ENCODE measurements at places on chromosomes 5 and 9.

- DNase-seq, result no peak
Observed at GRCh38 chr5:176702671-176703641, 55.7 kb downstream of the TSPAN17 start.

DNA sequence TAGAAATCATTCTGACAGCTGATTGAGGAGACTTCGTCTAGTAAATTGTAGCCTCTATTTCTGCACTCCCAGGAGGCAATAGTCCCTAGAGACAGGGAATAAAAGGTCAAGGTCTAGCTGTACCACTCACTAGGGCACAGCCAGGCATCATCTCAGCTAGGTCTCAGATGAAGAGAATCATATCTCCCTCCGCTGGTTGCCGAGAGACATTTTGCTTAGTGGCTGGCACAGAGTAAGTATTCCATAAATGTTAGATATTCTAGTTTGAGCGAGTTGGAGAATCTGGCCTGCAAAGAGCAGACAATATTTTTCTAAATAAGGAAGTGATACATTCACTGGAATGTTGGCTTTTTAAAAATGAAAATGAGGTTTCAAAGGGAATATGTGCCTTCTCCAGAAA is 180.4 kb upstream of the ACTBL2 start:
- no peak for DNase-seq

- DNase-seq, result no peak
Observed at GRCh38 chr5:73747696-73748380, 121.8 kb downstream of the ARHGEF28 start.

DNA sequence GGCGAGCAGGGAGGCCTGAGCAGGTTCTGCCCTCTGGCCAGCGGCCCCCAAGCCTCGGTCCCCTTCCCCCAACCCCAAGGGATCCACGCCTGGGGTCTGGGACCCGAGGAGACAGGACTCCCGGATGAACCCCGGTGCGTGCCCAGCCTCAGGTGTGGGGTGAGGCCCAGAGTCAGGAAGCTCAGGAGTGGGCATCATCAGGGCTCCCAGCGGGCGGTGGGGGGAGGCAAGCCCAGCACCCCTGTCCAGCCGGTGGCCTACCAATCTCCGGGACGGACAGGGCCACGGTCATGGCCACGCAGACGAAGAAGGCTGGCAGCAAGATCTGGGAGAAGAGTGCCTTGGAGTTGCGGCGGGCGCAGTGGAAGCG is 14.5 kb downstream of the ABCA2 start:
- no peak for DNase-seq

DNA sequence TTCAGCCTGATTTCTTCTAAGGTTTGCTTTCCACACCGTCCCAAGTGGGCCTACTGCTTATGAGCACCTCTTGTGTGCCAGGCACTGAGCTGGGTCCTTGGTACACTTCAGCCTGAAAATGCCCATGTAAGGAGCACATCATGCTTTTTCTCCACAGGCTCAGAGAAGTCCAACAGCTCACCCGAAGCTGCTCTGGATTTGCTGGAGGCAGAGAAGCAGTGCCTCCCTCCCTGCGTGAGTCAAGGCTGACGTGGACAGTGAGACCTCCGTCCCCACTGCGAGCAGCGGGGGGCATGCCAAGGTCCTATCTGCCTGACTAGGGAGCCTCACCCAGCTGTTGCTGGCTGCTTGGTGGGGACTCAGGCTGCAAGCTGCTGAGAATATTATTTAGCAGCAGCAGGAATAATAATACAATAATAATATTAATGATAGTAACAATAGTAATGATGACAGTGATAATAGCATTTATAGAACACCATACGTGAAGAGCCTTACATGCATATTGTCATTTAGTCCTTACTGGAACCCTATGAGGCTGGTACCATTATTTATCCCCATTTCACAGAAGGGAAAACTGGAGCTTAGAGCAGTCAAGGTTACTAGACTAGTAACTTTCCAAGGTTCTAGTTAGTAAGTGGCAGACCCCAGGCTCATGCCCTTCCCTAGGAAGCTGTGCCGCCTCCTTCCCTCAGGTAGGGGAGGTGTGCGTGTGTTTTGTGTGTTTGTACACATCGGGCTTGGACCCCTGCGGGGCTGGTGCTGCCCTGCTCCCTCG is 194.8 kb downstream of the HSPA4 start:
- DNase-seq, result no peak

DNA sequence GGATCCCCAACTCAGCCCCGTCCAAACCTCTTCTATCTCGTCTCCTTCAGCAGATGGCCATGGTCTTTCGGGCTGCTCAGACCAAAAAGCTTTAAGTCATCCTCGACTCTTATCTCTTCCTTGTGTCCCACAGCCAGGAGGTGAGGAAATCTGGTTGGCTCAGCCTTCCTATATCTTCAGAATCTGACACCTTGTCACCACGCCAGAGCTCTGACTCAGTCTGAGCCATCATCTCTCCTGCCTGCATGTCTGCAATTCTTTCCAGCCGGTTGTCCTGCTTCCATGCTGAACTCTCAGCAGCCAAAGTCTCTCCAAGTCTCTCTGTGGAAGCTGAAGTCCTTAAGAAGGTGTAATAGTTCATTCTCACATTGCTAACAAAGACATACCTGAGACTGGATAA is 419.3 kb upstream of the ADAMTS16 start:
- DNase-seq, result no peak

- DNase-seq, result no peak
Observed at GRCh38 chr5:45617859-45618416, 78.2 kb downstream of the HCN1 start.

- DNase-seq, result no peak
Observed at GRCh38 chr5:108797396-108797795, 49.7 kb downstream of the FER start.

- DNase-seq, result no peak
Observed at GRCh38 chr9:22044583-22044982, 35.5 kb upstream of the CDKN2B start.

DNA sequence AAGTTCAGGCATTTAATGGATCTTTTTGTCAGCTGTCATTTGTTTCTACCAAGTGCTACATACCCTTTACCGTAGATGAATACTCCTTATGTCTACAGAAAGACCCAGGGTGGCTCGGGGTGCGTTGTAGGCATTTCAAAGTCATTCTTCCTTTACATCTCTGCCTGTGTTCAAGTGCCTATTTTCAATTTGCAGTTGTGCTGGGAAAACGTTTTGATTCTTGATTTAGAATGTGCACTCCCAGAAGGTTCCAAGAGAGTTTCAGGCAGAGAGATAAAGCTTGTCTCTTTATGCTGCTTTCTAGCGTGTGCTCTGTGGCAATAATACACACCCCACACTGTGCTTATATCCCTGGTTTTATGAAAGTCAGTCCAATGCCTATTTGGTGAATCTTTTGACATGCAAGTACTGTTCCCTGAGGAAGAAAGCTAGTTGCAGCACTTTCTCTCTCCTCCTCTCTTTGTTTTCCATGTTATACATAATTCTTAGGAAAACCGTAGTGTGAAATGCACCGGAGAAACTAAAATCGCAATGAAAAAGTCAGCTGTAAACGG is 828.1 kb upstream of the ZNF608 start:
- DNase-seq, result no peak

DNA sequence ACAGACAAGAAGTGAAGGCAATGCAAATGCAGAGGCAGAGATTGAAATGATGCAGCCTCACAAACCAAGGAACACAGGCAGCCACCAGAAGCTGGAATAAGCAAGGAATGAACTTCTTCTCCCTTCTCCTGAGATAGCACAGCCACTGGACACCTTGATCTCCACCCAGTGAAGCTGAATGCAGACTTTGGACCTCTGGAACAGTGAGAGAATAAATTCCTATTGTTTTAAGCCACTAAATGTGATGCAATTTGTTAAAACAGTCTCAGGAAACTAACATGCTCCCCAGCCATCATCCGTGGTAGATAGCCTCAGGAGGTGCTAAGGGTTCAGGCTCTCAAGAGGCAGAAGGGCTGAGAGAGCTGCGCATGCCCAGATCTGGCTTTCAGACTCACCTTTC is 512.2 kb upstream of the ZNF608 start:
- DNase-seq, result no peak

DNA sequence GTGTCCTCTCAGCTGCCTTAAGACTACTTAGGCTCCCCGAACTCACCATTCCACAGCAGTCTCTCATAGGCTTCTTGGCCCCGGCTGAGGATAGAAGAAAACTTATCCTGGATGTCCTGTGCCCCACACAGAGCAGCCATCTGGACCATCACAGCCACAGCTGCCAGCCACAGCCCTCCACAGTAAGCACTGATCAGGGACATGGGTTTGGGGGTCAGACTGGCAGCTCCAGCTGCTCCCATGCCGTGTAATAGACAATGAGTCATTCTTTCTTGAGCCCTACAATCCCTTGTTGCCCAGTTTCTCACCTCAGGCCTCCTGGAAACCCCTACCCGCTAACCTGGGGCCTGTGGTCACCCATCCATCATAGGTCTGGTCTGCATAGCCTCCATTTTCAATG is 5.7 kb downstream of the CREB3 start:
- no peak for DNase-seq

DNA sequence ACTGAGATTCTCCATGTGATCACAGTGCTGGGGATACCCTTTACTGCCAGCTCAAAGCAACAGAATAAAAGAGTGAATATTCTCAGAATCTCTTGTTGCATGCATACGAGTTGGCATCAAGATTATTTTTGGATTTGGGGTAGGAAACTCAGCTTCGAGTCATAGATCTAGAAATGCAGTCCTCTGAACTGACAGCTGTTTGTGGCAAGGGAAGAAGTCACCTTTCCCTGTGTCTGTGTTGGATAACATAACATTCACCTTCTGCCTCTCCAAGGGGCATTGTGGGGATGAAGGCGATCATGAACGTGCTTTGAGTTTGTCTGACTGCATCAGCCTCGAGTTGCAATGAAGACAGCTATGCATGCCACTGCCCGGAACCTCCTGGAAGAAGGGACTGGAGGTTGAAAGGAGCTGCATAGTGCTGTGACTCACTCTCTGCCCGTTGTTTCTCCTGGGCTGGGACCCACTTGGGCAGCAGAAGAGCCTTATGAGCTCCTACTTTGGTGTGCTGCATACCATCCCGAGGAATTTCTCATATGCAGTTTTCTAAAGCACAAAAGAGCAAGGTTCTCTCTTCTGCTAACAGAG is 231.7 kb downstream of the ARHGAP26 start:
- no peak for DNase-seq

DNA sequence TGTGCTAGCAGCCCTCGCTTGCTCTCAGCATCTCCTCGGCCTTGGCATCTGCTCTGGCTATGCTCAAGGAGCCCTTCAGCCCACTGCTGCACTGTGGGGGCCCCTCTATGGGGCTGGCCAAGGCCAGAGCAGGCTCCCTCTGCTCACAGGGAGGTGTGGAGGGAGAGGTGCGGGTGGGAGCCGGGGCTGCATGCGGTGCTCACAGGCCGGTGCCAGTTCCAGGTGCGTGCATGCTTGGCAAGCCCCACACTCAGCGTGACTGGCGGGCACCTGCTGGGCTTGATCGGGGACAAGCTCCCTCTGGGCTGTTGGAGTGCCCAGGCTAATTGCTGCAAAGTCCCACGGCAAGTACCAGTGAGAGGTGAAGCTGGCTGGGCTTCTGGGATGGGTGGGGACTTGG is 170.5 kb downstream of the TRIM36 start:
- DNase-seq, result no peak

GRCh38 chr5:2709976-2710689 is 41.3 kb downstream of the IRX2 start:
- DNase-seq, result no peak

- DNase-seq, result no peak
Observed at GRCh38 chr5:95901676-95902627, 59.7 kb downstream of the ELL2 start.

- DNase-seq, result no peak
Observed at GRCh38 chr5:81303563-81303962, 2.2 kb downstream of the ZCCHC9 start.

GRCh38 chr5:12071455-12071854 is 167.2 kb upstream of the CTNND2 start:
- DNase-seq, result no peak

DNA sequence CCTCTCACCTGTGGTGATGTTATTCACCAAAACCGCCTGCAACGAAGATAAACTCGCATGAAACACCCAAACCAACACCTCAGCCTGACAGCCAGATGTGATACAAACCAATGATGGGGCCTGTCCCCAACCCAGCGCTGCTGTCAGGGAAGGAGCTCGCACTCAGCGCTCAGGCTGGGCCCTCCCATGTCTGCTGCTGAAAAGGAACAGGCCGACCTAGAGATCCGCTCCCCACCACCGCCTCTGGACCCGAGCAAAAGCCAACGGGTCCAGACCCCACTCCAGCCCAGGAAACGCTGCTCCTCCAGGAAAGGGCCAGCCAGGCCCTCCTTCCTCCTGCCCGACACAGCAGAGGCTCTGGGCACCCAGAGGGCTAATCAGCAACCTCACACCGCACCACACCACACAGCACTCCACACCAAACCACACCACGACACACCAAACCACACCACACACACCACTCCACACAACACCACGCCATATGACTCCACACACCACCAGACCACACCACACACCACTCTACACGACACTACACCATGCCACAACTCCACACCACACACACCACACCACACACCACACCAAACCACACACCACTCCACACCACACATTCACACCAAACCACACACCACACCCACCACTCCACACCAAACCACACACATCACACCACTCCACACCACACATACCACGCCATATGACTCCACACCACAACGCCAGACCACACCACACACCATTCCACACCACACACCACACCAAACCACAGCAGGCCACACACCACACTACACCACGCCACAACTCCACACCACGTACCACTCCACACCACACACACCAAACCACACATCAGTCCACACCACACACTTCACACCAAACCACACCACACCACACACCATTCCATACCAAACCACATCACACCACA is 46.5 kb downstream of the GOLM1 start:
- no peak for DNase-seq

- DNase-seq, result peak; percentile 32
Observed at GRCh38 chr9:121071756-121072421, 2.9 kb upstream of the CNTRL start.

DNA sequence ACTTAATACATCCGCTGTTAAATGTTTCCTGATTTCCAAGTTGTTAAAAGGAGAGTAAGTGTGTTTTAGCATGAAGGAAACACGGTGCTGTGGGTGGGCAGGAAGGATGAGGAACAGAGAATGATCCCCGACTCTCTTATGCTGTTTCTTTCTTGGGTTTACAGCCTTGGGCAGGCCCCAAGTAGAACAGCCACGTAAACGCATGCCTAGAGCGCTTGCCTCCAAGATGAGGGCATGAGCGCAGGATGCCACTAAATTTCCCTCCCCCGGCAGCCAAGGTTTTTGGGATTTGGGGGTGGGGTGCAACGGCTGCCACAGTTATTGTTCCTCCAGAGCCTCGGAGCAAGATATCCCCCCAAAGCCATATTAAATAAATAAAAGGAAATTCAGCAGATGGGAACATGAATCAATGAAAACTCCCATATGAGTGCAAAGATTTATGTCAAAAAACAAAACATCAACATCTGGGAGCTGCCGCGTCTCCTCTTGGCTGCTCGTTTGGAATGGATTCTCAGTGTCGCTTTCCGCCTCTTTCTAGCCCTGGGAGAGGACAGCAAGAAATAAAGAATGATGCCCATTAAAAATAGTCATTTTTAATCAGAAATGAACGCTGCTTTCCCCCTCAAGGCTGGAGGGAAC is 10.0 kb upstream of the DELE1 start:
- DNase-seq, result no peak

- DNase-seq, result no peak
Observed at GRCh38 chr5:123665822-123666371, 153.9 kb downstream of the CSNK1G3 start.

- DNase-seq, result no peak
Observed at GRCh38 chr9:97558701-97559101, 57.2 kb downstream of the TMOD1 start.

Measured in activated naive CD8-positive, alpha-beta T cell treated with anti-CD3 and anti-CD28 coated beads, Interleukin-2, amount 50 U/mL, for 24 hours (primary cell).